Activated CD4-positive, alpha-beta T cell treated with anti-CD3 and anti-CD28 coated beads for 24 hours (primary cell): ENCODE measurements at places on chromosomes 2 and 18.

DNA sequence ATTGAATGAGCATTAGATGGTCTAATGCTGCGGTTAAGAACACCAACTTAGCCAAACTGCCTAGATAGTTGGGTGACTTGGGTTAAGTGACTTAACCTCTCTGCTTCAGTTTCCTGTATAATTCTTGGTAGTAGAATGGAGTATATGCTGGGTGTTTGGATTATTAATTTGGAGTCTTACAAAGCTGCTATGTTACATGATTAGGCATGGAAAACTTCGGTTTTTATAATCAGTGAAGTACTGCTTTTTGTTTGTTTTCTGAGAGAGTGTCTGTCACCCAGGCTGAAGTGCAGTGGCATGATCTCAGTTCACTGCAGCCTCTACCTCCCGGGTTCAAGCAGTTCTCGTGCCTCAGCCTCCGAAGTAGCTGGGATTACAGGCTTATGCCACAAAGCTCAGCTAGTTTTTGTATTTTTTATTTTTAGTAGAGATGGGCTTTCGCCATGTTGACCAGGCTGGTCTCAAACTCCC, 4.5 kb downstream of the RPL37A start:
- DNase-seq: no peak

DNA sequence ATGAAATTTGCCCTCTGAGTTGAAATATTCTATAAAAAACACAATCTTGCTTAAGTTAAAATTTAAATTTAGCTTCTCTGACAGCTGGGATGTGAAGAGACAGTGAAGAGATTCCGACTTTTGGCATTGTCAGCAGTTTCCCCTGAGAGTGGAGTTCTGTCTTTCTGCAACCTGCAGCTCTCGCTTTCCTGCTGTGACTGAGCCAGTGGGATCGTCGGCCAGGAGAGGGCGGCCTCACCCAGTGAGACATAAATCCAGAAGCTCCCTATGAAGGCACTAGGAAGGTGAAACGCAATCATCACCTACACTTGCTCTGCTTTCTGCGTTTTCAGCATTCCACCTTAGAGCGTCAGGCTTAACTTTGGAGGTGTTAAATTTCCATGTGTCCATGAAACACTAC, 75.4 kb upstream of the HNMT start:
- DNase-seq: no peak

DNA sequence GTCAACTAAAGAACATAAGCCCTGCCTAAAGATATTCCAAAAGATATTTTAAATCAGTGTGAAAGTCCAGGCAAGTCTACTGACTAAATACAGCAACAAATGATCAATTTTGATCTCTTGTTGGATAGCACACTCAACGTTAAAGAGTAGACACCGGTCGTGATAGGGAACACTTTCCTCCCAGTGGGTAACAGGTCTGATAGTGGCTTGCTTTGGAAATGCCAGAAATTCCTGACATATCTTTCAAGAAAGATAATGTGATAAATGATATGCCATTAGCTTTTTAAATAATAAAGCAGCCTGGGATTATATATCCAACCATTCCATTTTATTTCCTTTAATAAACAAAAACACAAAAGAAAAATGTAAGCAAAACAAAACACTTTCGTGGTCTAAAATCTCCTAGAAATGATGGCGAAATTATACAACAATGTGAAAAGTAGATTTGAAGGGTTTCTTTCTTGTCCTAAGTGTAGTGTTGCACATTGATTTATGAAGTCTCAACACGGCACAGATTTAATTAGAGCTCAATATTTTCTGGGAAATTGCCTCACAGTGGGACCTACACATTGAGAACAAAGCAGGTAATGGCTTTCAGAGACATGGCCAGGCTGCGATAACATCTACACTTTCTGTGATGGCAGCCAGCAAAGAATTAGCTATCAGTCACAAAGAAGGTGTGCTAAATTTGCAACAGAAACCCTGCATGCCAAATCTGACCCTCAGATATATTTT, 158.6 kb downstream of the PPP1R1C start:
- DNase-seq: no peak

GRCh38 chr2:238694136-238694755, 153.6 kb upstream of the TWIST2 start:
- no peak for DNase-seq

DNA sequence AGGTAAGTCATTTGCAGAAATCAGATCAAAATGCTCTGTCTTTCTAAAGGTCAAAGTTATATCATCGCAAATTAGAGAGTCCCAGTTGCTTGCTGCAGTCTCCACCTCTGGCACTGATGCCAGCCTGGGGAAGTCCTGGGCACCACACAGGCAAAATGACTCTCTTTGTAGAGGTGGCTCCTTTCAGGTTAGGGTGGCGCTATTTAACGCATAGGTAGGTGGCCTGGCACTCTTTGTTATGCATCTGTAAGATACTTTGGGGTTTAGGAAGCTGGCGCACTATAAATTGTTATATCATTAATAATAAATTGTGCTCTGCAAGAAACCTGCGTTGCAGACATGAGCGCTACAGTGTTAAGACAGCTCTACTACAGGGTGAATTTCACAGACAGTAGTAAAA, 268.5 kb downstream of the ICOS start:
- no peak for DNase-seq

- DNase-seq: no peak
These were observed 24.8 kb upstream of the CRIM1 start for GRCh38 chr2:36330473-36331395.

GRCh38 chr18:73848656-73849055, 299.0 kb downstream of the FBXO15 start:
- DNase-seq: no peak

DNA sequence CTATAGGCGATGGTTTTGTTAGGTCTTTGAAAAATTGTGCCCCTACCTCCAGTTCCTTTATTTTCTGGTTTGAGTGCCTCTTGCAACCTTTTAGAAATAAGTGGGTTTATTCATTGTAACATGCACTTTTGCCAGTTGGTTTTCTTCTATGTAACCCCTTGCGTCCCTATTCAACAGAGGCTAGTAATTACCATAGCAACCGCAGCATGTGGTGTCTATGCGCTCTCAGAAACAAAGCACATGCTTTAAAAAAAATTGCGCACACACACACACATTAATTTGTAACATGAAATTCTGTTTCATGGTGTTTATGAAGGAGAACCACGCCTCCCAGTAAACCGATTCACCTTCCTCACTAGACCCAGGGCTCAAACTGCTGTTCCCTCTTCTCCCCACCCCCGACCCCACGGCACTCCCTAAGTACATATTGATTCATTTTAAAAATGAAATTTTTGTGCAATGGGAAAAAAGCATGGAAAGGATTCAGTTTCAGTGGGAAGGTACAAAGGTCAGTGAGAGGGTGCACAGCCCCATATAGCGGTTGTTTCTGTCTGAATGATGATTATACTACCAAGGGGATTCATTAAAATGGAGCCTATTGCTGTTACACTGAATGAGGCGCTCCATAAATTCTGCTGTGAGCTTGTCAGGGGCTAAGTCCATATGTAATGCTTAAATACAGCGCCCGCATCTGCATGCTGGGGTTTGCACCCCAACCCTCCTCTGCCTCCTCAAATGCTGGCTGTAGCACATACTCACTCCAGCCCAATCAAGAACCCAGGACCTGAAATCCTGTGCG, 206.9 kb downstream of the ICOS start:
- DNase-seq: no peak

DNA sequence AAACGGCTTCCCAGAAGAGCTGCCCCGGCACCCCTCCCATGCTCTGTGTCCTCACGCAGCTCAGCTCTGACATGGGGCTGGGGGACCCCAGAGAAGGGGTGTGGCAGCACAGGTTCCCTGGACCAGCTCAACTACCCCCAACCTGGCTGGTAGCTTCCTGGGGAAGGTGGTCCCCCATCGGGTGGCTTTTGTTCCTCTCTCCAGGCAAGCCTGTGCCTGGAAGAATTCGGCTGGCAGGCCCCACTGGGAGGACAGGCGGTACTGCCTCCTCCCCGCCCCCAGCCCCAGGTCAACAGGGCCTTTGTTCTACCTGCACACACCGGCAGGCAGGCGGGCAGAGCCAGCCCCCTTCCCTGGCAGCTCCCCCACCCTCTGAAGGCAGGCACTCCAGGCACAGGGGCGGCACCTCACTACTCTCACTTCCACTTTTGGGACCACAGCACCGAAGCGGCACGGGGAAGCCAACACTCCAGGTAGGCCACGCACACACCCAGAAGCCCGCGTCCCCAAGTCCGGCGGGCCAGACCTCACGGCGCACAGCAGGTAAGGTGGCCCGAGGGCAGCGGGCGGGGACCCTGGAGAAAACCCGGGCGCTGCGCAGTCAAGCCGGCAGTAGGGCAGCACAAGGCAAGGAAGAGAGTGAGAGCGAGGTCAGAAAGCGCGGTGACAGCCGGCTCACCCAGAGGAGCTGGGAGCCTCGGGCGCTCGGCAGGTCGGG, 1.3 kb downstream of the HS6ST1 start:
- no peak for DNase-seq

DNA sequence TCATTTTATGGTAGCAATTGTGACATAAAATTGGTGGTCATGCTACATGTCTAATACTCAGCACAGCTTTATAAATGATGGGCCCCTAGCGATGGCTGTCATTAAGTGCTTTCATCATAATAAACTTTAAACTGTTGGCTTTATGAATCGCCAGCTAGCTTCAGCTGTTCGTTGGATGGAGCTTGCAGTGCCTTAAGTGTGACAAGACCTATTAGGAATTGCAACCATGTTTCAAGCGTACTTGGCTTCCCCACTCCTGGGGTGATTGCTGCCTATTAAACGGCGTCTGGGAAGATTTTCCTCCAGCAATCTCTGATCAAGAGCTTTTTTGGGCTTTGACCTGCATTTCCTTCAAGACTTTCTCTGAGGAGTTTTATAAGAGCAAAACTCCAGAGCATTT, 164.5 kb upstream of the SIX3 start:
- DNase-seq: no peak

DNA sequence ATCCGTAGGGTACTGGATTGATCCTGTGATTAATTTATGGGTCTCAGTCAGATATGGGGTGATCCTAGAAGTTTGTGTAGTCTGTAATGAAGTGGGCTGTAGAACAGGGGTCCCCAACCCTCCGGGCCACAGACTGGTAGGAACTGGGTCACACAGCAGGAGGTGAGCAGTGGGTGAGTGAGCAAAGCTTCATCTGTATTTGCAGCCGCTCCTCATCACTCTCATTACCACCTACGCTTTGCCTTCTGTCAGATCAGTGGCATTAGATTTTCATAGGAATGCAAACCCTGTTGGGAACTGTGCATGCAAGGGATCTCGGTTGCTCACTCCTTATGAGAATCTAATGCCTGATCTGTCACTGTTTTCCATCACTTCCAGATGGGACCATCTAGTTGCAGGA, 48.8 kb downstream of the EML4 start:
- no peak for DNase-seq

DNA sequence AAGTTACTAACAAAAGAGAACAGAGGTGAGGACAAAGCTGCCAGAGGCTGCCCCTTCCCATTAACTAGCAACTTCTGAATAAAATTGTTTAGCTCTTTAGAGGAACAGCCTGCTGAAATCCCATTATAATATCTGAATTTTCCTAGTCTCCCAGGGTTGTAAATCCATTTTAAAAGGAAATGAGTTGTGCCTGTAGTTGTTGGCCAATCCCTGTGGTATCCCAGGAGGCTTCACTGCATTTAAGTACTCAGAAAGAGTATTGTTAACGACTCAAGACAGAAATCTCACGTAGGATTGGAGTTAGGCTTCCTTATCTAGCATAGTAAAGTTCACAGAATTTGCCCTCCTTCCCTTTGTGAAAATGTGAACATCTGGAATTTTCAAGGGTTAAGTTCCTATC, 8.9 kb downstream of the LAPTM4A start:
- DNase-seq: no peak

- no peak for DNase-seq
These were observed 157.6 kb downstream of the ARL6IP6 start for GRCh38 chr2:152875701-152876695.

DNA sequence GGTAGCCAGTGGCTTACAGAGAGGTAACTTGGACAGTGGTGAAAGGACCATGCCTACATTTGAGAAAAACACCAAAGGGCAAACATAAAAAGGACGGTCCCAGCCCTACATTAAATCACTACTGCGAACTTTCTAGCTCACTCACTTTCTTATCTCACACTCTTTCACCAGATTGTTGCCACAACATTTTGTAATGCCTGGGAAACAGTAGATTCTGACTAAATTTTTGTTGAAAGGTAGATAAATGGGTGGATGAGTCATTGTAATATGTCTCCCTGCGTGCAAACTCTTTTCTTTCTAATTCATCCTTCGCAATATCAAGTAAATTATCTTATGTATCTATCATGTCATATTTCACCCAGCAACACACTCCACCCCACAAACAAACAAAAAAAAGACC, 192.2 kb downstream of the IRS1 start:
- no peak for DNase-seq

DNA sequence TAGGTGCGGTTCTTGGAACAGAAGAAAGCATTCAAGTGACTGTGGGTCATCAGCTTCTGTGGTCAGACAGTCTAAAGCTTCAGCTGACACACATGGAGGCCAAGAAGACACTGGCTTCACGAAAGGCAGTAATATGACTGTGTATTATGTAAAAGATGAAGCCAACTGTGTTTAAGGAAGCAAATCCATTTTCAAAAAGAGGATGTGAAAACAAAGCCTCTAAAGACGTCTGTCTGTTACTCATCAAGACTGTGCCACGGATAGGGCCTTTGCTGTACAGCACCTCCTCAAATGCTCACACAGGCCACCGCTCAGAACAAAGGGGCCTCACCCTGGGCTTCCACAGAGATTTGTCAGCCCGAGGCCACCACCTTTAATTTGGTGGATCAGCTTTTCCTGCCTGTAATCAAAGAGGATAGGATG, 21.1 kb upstream of the TMEM163 start:
- DNase-seq: no peak

- DNase-seq: no peak
These were observed 82.8 kb downstream of the LOXHD1 start for GRCh38 chr18:46574000-46574742.

DNA sequence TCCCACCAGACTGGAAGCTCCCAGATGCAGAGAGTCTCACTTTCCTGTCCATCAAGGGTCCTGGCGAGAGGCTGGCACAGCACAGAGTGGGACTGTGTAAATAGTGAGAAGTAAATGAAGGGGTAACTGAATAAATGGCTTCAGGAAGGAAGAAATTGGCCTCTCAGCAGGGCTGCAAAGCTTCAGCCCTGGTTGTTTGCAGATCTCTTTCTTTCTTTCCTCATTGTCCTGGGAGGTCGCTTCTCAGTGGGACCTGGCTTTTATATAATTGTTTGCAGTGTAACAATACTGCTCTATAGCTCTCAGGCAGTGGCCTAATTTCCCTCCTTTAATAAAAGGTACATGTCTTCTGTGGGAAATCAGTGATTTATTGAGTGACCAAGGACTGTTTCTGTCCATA, 74.9 kb upstream of the GPR45 start:
- DNase-seq: no peak

GRCh38 chr2:222290736-222291484, 7.9 kb downstream of the PAX3 start:
- no peak for DNase-seq

GRCh38 chr18:56043641-56044061, 455.7 kb upstream of the TCF4 start:
- no peak for DNase-seq

GRCh38 chr2:199583676-199584075, 125.9 kb upstream of the SATB2 start:
- DNase-seq: no peak
